ENCODE measurements at places on chromosomes 11 and 22.
A peak's percentile ranks its signal among the peaks of the same experiment; 100 is the strongest.

GRCh38 chr11:17148536-17148935 is 59.2 kb downstream of the PIK3C2A start:
- no peak for DNase-seq

- no peak for DNase-seq
Measured at GRCh38 chr11:37804666-37805065, 1206.6 kb upstream of the RAG2 start.

- no peak for DNase-seq
Measured at GRCh38 chr11:71995726-71996291, 2.9 kb upstream of the IL18BP start.

DNA sequence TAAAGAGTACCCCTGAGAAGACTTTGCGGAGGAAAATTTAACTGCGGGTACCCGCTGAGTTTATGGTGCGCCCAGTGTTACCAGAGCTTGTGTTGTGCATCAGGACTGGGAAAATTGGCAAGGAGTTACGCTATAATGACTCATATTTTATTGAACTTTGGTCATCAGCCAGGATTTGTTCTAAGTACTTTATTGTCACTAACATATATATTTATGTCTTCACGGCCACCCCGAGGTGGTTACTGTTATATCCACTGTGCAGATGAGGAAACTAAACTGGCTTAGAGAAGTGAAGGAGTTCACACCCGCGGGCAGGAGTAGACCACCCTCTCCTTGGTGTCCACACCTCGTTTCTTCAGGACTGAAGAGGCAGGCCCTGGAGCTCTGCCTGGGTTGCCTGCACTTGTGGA is 667 bp downstream of the ACCS start:
- DNase-seq: peak; percentile 55

GRCh38 chr11:405954-406795 is 8.6 kb downstream of the SIGIRR start:
- no peak for DNase-seq

DNA sequence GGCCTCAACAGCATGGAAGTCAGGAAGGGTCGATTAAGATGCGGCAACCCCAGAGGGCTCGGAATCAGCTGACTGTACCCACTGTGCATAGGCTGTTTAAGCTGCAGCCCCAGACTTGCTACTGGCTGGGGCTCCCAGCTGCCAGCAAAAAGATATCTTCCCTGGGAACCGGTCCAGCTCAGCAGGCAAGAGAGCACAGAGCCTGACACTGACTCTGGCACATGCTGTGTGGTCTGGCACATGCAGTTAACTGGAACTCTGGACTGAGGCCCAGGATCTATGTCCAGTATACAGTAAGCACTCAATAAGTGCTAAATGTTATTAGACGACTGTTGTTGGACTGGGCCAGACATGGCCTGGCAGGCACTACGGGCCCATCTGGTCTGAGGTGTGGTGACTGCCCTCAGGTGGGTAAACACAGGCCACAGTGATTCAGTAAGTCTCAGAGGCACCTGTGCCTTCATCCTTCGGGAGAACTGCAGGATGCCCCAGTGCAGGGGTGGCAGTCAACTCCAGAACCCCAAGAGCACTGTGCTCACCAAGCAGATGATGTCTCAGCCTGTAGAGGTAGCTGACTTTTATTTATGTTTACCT is 87.6 kb downstream of the LARGE1 start:
- DNase-seq: no peak

DNA sequence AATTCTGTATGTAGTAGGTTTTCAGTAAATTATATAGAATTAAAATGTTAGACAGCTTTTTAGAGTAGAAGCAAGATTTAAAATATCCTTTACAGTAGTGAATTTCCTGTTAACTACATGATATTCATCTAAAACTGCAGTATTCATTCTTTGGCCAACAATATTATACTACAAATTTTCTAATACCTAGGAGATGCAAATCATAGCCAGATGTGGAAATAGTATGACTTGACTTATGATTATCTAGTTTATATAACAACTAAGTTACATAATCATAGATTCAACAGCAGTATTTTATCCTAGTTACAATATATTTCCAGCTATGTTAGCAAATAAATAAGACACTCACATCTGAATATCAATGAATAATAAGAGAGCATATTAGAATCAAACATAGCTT is 163.2 kb downstream of the MSANTD4 start:
- no peak for DNase-seq

DNA sequence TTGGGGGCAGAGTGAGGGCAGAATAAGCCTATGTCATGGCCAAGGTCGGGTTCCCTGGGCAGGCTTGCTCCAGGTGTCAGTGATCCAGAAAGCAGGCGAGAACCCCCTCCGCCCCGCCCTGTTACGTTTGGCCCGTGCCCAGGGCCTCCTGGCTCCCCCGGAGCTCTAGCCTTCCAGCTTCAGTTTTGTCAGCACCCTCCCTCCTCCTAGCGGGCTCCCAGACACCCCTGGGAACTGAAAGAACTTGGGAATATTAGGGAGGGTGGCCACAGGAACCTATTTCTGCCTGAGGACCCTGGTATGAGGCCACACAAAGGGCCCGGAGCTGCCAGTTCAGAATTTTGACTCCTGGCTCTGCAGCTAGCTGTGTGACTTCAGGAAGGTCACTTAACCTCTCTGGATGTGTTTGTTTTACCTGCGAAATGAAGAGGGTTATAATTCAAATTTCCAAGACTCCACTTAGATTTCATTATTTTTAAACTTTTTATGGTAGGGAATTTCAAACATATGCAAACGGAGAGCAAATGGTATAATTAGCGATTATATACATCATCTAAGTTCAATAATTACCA is 1.2 kb downstream of the TUBA8 start:
- DNase-seq: no peak

GRCh38 chr11:87122852-87123251 is 85.1 kb downstream of the TMEM135 start:
- no peak for DNase-seq

- DNase-seq: no peak
Measured at GRCh38 chr11:106619320-106619990, 398.8 kb downstream of the GUCY1A2 start.

DNA sequence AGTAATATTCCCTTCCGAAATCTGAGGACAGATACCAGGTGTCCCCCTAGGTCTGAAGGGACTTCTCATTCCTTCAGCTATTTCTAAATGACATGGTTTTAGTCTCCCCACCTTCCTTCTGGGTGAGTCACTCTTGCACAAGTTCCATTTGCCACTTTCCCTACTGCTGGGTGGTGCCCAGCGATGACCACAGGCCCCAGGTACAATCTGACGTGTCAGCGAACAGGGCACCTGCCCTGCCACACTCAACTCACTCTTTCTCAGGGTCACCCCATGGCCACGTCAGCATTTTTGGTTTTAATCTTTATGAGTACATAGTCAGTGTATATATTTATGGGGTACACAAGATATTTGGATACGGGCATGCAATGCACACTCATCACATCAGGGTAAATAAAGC is 17.2 kb downstream of the POU2AF1 start:
- no peak for DNase-seq

GRCh38 chr11:128942817-128943427 is at the start of gene TP53AIP1:
TP53AIP1 (minus strand) TSS chr11:128942871; CDS start chr11:128937818, 5,053 bp downstream.
- DNase-seq: no peak

- DNase-seq: no peak
Measured at GRCh38 chr11:125069008-125069407, 5.9 kb downstream of the SLC37A2 start.

- DNase-seq: no peak
Measured at GRCh38 chr11:118128721-118129470, 23.7 kb downstream of the SCN4B start.

- DNase-seq: no peak
Measured at GRCh38 chr11:87397011-87397865, 359.5 kb downstream of the TMEM135 start.

GRCh38 chr11:21456186-21456585 is 736.7 kb upstream of the ANO5 start:
- no peak for DNase-seq

GRCh38 chr11:30257058-30257457 is 26.2 kb downstream of the FSHB start:
- no peak for DNase-seq

DNA sequence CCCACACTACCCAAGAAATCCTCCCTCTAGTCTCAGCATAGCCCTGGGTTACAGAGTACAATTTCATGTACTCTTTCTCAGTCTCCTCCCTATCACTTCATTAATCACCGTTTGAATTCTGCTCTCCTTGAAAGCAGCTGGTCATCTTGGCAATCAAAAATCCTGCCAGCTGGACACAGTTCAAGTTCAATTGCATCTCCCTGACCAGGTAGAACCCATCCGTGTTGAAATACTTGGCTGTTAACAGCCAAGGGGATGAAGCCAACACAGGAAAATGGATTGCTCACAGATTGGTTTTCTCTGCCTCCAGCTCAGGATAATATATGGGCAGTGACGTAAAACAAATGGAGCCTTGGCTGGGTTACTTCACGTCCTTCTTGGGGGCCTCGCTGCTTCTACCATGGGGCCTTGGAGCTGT is 55.1 kb upstream of the GRK3 start:
- no peak for DNase-seq

DNA sequence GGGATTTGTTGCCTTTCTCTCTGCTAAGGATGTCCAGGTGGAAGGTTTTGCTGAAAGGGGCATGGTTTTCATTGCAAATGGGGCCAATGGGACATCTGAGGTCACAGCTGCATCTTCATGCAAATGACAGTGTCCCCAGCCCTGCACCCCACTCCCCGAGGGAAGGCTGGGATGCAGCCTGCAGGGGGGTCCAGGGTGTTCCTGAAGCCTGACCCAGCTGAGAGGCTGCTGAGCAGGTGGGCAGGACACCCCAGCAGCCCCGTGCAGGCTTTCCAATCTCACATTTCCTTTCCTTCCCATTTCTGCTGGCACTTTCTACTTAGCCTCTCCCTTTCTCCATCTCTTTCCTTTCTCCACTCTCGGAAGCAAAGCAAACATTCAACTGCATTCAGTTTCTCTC is 78.3 kb downstream of the SCN3B start:
- DNase-seq: no peak

- no peak for DNase-seq
Measured at GRCh38 chr22:27594020-27594419, 207.5 kb downstream of the MN1 start.

DNA sequence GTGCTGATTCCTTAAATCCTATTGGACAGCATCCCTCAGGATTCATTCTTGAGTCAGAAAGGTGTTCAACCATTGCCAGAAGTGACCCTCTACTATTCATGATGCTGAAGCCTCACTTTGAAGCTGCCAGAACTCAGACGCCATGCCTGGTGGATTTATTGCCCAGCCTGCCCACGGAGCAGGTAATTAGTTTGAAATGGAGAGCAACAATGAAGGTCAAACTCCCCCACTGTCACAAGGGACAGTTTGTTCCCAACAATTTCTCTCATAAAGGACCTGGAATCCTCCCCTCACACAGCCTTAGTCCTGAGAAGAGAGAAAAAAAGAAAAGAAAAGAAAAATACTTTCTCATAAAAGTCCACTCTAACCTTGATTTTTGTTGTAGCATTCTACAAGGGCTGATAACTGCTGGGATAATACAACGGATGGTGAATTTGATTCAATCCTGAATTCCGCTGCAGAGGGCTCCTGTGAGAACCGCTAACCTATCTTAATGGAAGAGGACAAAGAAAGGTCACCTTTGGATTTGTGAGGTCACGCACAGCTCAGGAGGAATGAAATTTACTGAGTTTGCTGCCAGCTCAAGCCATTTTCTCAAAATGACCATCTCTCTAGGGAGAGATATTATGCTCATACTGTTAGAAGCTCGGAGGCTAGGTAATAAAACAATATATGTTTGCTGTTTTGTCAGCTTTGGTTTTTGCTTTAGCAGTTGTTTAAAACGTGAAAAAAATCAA is 161.6 kb upstream of the SYN3 start:
- no peak for DNase-seq

DNA sequence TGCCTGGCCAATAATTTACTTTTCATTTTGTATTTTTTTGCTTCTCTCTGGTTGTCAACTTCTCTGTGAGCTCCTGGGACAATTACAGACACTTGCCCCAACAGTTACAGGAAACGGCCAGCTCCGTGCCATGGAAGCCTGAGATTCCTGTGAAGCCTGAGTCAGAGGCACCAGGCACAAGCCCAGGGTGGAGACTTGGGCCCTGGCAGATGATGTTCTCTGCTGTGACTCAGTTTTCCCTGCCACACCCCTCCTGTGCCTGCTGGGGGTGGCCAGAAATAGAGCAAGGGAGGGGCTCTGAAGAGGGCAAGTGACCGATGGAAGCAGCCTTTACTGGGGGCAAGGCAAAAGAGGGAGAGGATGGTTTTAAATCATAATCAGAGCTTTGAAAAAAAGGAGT is 4.9 kb downstream of the ATP5MGL start:
- DNase-seq: peak; percentile 85

GRCh38 chr22:35604621-35605368 is 12.3 kb downstream of the MB start:
- no peak for DNase-seq

DNA sequence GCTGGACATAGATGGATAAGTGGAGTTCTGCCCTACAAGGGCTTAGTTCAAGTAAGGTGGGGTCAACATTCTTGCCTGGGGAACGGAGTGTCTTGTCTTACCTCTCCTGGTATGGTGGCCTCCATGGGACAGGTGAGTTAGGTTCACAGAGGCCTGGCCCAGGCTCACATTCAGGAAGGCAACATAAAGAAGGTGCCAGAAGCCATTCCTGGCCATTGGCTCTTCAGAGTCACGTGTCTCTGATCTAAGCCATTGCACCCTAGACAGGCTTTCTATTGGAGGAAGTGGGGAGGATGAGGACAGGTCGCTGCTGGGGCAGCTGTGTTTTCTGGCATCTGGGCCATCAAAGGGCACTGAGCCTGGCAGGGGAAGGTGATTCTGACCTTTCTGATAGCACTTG is 14.8 kb downstream of the LMO2 start:
- DNase-seq: no peak

- no peak for DNase-seq
Measured at GRCh38 chr11:72609045-72609444, 65.2 kb downstream of the PDE2A start.

DNA sequence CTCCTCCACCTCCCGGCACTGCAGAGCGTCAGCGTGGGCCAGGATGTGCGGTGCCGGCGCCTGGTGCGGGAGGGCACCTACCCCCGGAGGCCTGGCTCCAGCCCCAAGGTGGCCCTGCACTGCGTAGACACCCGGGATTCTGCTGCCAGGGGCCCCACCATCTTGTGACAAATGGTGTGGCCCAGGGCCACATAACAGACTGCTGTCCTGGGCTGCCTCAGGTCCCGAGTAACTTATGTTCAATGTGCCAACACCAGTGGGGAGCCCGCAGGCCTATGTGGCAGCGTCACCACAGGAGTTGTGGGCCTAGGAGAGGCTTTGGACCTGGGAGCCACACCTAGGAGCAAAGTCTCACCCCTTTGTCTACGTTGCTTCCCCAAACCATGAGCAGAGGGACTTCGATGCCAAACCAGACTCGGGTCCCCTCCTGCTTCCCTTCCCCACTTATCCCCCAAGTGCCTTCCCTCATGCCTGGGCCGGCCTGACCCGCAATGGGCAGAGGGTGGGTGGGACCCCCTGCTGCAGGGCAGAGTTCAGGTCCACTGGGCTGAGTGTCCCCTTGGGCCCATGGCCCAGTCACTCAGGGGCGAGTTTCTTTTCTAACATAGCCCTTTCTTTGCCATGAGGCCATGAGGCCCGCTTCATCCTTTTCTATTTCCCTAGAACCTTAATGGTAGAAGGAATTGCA is 13.5 kb downstream of the TSKU start:
- no peak for DNase-seq
